Astrocyte (in vitro differentiated cells and primary cell): ENCODE measurements at places on chromosomes 4 and X.
A peak's percentile ranks its signal among the peaks of the same experiment; 100 is the strongest.

GRCh38 chrX:75781611-75782010 lies 3.4 kb downstream of the MAGEE2 start:
- no peak for DNase-seq

GRCh38 chrX:24253030-24253429 lies 60.8 kb downstream of the SUPT20HL2 start:
- no peak for DNase-seq

DNA sequence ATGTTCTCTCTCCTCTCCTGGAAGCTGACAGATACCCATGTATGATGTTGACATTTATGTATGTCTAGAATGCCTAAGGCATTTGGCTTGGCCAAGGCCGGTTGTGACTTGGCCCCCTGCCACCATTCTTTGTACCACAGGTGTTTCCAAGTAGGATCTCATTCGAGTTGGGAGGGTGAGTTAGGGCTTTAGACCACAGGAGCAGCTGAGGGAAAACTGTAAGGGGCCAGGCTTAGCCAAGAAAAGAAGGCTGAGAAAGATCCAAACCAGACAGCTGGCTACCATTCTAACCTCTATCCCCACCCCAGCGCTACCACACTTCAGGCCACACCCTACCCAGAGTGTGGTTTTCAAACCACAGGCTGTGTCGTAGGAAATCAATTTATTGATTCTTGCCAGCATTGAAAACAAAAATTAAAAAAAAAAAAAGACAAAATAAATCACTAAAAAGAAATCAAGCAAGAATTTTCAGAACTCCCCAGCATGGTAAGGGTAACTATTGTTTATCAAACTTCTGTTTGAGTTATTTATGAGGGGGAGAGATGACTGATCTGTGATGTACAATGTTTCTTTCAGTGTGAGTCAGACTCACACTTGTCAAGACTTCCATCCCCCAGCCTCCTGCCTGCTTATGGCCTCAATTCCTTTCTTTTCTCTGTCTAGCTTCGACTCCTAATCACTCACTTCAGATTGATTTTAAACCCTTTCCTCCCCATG lies 9.9 kb downstream of the TMSB4X start:
- DNase-seq = peak; percentile 91

GRCh38 chrX:154317391-154317995 lies 21.9 kb downstream of the TKTL1 start:
- DNase-seq = no peak

DNA sequence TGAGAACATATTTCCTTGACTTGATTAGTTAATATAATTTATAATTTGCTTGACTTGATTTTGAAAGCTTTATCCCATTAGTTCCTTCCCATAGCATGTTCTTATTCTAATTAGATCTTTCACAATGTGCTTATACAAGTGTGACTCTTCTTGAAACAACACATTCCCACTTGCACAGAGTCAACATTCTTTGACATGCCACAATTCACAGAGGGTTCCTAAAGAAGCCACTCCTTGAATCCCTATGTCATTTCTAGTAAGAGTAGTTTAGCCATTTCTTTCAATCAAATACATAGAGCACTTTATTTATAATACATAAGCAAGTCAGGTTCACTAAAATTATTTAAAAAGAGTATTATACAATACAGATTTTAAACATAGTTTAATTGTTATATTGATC lies 228.9 kb upstream of the GRID2 start:
- no peak for DNase-seq
